Stimulated activated CD4-positive, alpha-beta T cell treated with anti-CD3 and anti-CD28 coated beads, Interleukin-4, amount 100 ng/mL, for 1 hour (primary cell): ENCODE measurements at places on chromosomes 5 and 9.

GRCh38 chr5:33305572-33305971 lies 135.2 kb upstream of the TARS1 start:
- no peak for DNase-seq

DNA sequence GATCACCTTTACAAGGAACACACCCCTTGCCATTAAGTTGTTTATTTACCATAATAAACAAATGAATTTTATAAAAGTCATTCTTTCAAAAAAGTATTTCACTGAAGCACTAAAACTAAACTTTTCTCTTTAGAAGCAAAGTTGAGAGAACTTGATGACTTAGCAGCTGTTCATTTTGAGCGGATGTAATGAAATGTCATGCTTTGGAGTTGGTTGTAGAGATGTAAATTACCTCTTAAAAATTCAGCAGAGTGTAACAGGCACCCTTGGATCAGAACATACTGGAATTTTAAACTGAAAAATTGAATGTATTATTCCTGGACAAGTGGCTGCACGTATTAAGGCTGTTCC lies 617.2 kb downstream of the PDE4D start:
- DNase-seq, result no peak

DNA sequence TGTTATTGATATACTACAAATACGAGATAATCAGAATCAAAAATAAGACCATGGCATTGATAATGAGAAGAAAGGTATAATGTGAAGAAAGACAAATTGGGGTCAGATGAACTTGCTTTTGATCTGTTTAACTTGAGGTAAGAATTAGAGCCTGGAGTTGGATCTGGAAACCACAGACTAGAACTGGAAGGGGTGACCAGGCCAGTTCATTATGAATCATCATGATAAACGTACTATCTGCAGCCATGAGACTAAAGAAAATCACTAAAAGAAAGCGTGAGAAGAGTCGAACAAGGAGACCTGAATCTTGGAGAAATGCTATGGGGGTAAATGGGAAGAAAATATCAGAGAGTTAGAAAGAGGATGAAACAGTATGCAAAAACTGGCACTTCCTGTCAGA lies 967.5 kb downstream of the NR2F1-AS1 start:
- no peak for DNase-seq

DNA sequence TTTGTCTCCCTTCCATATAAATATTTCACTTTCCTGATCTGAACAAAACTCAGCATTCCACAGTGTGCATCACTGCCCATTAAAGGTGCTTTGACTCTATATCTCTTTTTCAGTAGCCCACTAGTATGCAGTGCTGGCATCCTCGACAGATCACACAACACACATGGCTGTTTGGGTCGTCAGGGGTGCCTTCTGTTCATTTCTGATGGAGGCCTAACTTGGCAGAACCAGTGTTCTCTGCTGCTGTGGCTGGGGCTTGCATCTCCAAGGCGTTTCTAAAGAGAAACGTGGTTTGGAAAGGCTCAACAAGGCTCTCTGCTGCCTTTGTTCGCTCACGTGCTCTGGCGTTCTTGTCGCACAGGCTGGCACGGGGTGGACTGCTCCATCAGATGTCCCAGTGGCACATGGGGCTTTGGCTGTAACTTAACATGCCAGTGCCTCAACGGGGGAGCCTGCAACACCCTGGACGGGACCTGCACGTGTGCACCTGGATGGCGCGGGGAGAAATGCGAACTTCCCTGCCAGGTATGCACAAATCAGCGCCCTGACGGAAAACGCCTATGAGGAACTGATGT lies 97.7 kb upstream of the PRRC1 start:
- DNase-seq, result no peak

DNA sequence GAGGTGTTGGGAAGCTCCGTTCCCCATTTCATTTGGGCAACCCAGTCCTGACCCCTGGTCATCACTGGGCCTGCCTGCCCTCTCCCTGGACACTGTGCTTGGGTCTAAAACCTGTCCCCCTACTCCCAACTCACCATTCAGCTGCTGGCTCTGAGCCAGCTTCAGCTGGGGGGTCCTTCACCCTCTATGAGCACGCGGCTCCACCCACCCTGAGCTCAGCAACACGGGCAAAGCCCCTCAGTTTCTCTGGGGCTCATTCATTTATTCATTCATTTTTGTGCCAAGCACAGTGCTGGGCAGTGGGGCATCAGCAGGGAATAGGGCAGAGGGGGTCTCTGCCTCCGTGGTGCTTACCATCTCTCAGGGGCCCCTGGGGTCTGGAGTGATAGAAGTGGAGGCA lies 199.8 kb upstream of the MVB12B start:
- DNase-seq, result no peak

- DNase-seq, result no peak
Observed at GRCh38 chr9:86842573-86842972, 104.7 kb downstream of the GAS1 start.

GRCh38 chr9:113953531-113953930 lies 77.4 kb downstream of the ZNF618 start:
- no peak for DNase-seq

DNA sequence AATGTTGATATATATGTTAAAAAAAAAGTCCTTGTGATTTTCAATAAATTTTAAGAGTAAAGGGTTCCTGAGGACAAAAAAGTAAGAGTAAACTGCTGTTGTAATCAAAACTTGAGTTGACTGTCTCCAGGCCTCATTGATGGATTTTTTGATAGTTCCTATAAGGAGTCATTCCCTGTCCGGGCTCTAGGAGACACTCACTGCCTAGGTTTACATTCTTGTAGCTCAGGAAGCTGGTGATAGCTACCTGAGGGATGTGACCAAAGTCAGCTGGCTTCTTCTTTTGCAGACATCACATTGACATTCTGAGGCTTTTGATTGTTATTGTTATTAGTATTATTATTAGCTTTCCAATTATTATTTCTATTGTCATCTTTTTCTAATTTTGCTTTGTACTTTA lies 116.5 kb upstream of the FBXL7 start:
- no peak for DNase-seq

DNA sequence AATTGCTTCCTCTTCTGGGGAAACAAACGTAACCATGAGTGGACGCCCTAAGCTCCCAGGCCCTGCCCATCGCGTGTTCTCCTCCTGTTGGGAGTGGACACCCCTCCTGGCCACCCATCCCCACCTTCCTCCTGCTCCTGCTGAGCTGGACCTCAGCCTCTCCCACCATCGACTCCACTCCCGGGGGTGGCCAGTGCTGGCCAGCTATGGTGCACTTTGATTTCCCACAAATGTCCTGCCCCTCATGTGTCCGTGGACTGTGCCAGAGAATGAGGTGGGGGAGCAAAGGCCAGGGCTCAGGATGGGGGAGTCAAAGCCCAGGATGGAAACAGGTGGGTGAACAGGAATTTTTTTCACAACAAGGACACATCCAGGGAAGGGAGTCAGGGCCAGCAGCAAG lies 62.8 kb downstream of the MED10 start:
- no peak for DNase-seq

DNA sequence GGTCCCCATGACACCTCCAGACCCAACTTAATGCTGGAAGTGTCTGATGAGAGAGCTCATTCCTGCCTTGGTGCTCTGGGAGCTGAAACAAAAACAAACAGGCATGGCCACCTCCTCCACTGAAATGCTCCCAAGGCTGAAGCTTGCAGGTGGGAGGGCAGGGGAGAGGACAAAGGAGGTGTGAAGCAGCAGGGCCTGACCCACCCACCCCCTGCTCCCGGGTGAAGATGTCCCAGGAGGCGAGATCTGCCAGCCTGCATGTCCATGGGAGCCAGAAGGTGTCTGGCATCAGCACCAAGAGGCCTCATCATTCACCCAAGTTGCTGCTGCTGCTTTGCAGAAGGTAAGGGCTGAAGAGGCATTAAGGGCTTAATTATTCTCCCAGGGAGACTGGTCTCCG lies 4.2 kb upstream of the CCIN start:
- no peak for DNase-seq

DNA sequence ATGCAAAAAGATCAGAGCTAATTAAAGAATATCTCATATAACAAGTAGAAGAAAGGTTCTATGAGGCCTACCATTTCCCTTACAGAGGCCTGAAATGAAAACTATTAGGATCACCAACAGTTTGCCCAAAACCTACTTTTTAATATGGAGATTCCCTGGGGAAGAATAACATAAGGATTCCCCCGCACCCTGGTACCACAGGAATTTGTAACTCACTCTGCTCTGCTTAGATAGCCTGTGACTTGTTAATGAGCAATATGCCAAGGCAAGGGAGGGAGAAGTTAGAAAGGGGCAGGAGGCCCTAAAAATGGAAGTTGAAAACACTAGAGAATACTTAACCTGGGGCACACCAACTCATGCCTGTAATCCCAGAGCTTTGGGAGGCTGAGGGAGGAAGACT lies 107.0 kb downstream of the CDH6 start:
- no peak for DNase-seq

- no peak for DNase-seq
Observed at GRCh38 chr9:125376261-125377226, 114.9 kb downstream of the GAPVD1 start.

- DNase-seq, result no peak
Observed at GRCh38 chr5:83965441-83965840, 244.8 kb upstream of the HAPLN1 start.

DNA sequence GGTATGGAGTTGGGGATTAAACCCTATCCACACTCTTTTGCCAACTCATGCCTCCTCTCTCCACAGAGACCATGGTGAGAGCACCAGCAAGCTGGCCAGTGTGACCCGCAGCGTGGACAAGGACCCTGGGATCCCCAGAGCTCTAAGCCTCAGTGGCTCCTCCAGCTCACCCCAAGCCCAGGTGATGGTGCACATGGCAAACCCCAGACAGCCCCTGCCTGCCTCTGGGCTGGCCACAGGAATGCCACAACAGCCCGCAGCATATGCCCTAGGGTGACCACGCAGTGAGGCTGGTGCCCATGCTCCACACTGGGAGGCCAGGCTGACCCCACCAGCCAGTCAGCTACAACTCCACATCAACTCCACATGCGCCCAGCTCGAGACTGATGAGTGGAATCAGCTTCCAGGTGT lies 11.5 kb upstream of the CARD19 start:
- DNase-seq, result no peak

- DNase-seq, result no peak
Observed at GRCh38 chr5:36494841-36495601, 111.4 kb upstream of the SLC1A3 start.
